ENCODE measurements at places on chromosomes 12 and 14.

- DNase-seq: no peak
Observed at GRCh38 chr12:2552000-2552756, 242.6 kb upstream of the FKBP4 start.

- peak; percentile 51 for DNase-seq
Observed at GRCh38 chr14:74362361-74362915, 14.2 kb downstream of the VRTN start.

- DNase-seq: no peak
Observed at GRCh38 chr14:70888681-70889175, 18.5 kb upstream of the PCNX1 start.

GRCh38 chr12:12086362-12086761 is 15.6 kb downstream of the BCL2L14 start:
- DNase-seq: no peak

DNA sequence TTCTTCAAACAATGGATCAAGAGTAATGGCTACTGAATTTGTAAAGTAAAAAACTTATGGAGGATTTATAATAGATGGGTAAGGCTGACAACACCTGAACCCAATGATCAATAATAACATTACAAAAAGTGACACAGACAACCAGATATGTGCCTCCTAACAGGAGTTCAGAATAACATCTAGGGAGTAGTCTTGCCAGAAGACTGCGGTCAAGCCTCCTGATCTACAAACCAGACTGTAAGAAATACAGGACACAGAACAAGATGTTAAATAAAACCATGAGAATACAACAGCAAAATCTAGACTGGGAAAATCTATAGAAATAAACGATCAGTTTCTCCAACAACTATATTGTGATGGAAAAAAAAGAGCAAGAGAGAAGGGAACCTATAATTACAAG is 262.6 kb upstream of the TMTC1 start:
- DNase-seq: no peak

DNA sequence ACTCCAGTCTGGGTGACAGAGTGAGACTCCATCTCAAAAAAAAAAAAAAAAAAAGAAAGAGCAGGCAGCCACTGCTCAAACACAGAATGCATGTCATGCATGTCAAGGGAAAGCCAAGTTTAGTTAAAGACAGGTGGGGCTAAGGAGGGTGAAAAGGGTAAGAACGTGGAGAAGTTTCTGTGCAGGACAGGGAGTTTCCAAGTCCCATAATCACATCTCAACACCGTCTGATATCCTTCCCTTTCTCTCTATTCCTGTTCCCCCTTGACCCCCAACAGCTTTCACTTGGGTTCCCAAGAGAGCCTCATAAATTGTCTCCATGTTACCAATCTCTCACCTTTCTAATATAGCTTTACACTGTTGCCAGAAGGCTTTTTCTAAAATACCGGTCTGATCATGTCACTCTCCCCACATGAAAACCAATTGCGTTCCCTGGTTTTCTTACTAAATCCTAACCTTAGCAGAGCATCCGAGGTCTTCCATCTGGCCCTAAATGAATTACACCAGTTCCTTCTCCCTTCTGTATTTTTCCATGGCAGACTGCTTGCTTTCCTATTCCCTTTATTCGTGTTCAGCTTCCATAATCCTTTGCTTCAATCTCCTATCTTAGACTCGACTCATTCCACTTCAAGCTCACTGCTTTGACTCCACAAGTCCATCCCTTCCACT is 37.0 kb downstream of the LIMA1 start:
- no peak for DNase-seq

DNA sequence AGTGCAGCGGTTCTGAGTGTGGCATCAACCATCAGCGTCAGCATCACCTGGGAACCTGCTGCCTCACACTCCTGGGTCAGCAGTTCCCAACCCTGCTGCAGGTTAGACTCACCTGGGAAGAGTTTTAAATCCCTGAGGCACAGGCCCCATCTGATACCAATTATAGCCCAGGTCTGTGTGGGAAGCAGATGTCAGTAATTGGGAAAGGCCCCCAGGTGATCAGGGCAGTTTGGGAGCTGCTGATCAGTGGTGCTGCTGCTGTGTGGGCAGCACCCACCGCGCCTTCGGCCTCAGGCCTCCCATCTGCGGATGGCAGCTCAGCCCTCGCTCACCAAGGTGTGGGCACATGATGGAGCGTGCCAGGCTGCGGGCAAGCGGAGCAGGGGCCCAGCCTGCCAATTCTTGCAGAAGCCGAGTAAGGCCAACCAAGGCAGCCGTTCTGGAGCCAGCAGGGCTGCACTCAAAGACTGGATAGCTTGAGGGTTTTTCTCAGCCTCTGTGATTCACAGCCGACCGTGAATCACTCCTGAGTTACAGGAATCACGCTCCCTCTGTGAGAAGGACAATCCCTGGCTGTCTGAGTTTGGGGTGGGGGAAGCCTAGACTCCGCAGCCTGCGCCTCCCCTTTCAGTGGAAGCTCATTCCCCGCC is 155.6 kb upstream of the SFSWAP start:
- no peak for DNase-seq

DNA sequence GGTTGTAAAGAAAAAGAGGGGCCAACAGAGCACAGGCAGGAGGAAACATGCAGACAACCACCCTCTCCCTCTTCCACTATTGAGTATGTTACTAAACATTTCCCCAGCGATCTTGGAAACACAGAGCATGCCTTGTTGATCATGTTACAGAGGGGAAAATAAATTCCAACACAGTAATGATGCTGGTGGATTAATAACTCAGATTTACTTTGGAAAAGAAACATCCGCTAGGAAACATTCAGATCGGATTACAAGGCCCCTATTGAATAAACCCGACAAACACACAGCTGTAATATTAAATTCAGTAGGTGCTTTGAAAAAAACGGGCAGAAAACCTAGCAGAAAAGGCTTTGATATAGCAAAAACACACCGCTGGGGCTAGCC is 5.4 kb downstream of the BMP4 start:
- no peak for DNase-seq

DNA sequence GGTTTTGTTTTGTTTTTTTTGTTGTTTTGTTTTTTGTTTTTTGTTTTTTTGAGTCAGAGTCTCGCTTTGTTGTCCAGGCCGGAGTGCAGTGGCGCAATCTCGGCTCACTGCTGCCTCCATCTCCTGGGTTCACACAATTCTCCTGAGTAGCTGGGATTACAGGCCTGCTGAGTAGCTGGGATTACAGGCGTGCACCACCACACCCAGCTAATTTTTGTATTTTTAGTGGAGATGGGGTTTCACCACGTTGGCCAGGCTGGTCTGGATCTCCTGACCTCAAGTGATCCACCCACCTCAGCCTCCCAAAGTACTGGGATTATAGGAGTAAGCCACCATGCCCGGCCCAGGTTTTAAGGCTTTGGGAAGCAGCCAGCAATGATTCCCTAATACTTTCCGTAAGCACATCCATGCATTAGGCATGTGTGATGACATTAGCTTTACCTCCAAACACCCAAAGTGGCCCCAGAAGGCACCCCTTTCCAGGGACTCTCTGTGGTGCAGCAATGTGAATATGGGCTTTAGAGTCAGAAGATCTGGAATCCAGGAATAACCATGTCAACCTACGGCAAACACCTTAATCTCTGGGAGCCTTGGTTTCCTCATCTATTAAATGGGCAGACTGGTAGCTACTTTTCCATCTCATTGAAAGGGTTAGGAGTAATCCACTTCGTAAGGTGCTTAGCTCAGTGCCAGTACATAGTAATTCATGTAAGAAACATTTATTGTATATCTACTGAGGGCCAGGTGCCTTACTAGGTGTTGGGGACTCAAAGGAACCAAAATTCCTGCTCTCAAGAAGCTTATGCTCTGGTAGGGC is 152.9 kb downstream of the ZFP36L1 start:
- no peak for DNase-seq
